ENCODE measurements at places on chromosomes 5 and 9.

GRCh38 chr5:91956738-91957137 is 573.6 kb upstream of the ARRDC3 start:
- DNase-seq = no peak

DNA sequence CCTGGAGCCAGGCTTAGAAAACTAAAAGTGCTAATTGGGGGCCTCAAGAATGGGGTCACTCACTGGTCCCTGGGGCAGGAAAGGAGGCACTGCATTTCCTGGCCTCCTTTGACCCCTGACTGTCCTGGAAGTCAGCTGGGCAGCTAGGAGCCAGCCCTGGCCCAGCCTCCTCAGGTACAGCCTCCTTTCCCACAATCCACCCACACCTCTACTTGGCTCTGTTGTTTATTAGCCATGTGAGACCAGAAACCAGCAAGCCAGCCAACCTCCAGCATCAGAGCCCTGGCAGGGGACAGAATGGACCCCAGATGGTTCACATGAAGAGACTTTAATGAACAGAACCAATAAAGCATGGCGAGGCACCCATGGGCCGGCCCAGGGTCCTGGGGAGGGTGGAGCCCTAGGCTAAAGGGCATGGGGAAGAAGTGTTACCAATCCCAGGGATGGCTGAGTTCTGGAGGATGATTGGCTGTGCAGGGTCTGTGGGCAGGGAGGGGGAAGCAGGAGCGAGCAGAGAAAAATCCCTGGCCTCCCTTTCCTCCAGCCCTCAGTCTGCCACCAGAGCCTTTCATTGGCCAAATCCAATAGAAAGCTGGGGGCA is 55.3 kb upstream of the ANGPTL2 start:
- no peak for DNase-seq

DNA sequence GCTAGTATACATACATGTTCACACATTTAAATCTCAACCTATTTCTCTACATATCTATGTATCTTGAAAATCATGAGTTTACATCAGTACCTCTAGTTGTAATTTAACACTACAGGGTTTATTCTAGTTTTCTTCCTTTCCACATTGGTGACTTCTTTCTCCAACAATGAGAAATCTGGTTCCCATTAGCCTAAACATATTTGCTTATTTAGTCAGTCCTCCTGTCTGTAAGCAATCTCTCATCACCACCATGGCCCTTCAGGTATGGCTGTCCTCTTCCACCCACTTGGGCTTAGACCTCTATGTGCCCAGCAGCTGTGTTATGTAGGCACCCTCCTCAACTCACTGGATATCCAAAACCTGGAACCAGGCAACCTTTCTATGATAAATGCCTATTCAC is 8.0 kb upstream of the SPATA31D1 start:
- DNase-seq = no peak

GRCh38 chr9:17843236-17843635 is 264.4 kb downstream of the SH3GL2 start:
- DNase-seq = no peak

GRCh38 chr5:154359221-154359573 is 86.6 kb upstream of the SAP30L start:
- no peak for DNase-seq

DNA sequence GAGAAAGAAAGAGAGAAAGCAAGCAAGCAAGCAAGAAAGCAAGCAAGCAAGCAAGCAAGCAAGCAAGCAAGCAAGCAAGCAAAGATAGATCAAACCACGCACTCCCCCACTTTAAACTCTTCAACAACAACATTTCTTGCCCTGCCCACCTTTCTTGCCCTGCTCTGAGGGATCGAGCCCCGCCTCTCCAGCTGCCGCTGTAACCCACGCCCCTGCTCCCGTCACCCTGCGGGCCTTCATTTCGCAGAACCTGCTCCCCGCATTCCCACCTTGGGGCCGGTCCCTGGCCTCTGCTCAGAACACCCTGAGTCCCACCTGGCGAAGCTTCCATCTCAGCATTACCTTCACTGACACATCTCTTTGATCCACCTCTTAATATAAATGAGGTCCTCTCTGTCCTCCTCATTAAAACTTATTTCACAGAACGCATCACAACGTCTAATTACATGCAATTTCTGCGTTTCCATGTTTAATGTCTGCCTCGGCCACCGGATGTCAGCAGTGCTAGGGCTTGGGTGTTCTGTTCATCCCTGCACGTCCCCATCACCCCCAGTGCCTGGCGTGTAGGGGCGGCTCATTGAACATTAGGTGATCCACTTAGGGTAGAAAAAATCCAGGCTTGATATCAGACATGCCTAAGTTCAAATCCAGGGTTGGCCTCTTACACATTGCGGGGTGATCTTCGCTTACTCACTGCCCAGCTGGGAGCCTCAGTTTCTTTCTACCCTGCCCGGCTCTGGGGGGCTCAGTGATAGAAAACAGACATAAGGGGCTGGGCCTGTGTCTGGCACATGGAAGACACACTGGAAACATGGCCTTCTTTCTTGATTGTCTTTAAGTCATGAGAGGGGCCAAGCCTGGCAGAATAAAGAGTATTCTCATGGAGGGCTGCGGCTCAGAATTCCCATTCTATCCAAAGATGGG is 187.6 kb downstream of the DAB2IP start:
- DNase-seq = no peak

GRCh38 chr5:68953875-68954617 is 139.8 kb upstream of the SLC30A5 start:
- no peak for DNase-seq

- DNase-seq = no peak
Measured at GRCh38 chr5:36070687-36071571, 4.2 kb upstream of the UGT3A2 start.

GRCh38 chr9:126563556-126563955 is 50.2 kb upstream of the LMX1B start:
- DNase-seq = no peak

DNA sequence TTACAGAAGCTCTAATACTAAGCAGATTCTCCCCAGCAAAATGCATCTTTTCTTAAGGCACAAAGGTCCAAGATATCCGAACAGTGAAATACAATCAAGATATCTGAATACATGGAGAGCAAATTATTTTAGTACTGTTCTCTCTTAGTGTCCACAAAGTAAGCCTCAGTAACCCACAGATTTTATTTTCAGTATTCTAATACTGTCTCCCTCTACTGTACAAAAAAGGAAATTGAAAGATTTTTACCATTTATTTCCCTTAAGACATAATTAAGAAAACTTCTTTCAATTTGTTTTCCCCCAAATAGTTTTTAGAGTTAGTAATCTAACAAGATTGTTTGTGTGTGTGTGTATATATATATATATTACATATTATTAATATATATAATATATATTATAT is 24.7 kb upstream of the NOL6 start:
- DNase-seq = no peak

DNA sequence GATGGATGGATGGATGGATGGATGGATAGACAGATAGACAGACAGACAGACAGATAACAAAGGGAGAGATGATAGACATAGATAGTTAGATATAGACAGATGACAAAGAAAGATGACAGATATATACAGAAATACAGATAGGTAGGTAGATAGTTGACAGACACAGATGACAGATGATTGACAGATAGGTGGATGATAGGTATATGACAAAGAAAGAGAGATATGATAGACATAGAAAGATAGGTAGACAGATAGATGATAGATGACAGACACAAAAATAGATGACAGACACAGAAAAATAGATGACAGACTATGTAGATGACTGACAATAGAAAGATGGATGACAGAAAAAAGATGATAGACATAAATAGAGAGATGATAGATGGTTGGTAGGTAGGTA is 200.0 kb upstream of the TAS2R1 start:
- no peak for DNase-seq

GRCh38 chr5:153352685-153353219 is 137.7 kb upstream of the GRIA1 start:
- peak; percentile 35 for DNase-seq

- no peak for DNase-seq
Measured at GRCh38 chr9:128005923-128006322, 25.1 kb upstream of the EEIG1 start.

DNA sequence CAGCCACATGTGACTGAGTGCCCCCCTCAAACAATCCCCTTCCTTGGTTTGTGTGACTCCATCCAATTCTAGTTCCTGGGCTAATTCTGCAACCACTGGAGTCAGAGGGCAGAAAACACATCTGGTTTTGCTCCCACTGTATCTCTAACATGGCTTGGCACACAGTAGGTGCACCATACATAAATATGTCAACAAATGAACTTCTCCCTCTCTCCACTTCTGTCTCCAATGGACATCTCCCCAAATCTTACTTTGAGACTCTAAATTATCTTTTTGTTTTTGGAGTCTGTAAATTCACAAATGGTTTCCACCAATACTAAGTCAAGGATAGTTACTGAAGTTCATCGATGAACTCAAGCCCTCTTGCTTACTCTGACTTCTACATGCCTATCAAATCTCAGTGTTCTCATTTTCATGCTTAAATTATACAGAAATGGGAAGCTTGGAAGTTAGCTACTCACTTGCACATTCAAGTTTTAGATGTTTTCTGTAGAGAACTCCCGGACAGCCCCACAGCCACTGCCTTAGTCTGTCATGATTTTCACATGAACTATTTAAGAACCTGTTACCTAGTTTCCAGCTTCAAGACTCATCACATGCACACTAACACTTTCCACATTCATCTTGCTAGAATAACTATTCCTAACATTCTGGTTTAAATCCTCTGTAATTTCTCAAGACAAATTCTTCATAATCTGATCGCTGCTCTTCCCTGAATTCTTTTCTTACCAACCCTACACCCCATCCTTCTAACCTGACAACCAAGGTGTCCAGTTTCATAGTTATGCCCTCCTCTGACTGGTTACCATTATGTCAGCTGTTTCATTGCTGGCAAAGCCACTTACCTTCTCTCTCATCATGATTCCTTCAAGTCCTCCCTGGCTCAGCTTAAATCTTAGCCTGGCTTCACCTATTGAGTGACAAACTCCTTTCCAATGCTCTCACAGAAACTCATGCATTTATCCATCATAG is 6.0 kb downstream of the RPL37 start:
- DNase-seq = no peak

DNA sequence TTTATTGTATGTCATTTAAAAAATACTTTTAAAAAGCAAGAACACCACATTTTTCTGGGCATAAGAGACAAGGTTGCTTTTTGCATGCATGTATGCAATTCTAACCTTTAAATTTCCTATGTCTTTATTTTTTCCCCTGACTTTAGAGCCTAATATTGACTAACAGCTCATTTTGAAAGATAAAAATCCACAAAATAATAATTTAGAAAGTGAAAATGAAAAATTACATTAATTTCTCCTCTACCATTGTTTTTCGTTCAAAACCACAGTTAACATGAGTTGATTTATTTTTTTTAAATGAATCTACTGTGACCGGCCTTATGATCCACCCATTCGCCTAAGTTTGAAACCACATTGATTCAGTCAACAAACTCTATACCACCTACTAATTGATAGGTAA is 137.5 kb upstream of the CDKN2B start:
- DNase-seq = no peak

- no peak for DNase-seq
Measured at GRCh38 chr9:92165484-92165883, 50.3 kb upstream of the SPTLC1 start.

GRCh38 chr5:39670391-39670790 is 245.6 kb upstream of the DAB2 start:
- no peak for DNase-seq

DNA sequence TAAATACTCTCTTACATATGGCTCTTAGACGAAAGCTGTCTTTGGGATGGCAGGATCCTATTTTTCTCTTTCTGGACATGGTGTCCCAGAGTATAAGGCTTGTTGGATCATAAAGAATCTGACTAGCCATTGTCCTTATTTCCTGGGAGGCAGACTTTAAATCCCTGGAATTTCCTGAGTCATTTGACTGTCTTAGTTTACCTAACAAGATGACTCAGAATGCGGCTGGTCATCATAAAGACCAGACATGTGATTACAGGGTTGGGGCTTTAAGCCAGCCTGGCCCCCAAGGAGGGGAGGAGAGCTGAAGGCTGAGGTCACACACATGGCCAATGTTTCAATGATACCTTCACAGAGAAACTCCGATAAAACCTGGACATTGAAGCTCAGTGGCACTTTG is 37.2 kb downstream of the FAM240B start:
- DNase-seq = no peak

- no peak for DNase-seq
Measured at GRCh38 chr5:71637133-71637532, 50.0 kb downstream of the MCCC2 start.

DNA sequence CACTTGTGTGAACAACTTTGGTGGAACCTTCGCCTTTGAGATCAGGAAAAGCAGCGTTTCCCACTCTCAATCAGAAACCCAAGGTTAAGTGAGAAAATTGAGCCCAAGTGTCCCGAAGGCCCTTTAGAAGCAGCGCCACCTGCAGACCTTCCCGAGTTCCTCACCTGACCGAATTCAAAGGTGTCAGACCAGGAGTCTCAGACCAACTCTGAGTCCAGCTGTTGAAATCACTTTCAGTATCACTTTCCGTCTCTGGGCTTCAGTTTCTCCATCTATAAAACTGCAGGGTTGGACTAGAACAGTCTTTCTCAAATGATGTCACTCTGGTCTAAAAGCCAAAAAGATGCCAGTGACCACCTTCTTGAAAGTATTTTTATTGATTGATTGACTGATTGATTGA is 31.7 kb upstream of the GRHPR start:
- DNase-seq = peak; percentile 27

DNA sequence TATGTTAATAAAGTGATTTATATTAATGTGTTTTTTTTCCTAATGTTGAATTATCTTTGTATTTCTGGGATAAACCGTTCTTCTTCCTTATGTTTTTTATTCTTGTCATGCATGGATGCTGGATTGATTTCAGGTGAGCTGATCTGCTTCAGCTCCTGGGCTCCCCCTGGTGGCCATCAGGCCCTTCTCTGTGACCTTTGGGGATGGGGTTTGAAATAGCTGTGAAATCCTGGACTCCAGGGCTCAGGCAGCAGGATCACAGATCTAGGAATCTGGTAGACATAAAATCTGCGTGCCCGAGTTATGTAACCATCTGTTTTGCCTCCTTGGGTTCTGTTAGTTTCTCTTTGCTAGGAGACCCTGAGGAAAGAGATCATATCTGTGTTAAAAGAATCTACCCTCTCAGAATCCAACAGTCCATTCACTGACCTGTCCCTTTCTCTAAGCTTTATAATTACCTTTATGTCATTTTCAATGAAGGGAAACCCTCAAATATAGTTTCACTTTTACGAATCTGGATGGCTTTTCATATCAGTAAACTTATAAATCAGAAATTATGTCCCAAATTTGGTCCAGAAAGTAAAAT is 12.2 kb upstream of the OR13J1 start:
- DNase-seq = peak; percentile 80

DNA sequence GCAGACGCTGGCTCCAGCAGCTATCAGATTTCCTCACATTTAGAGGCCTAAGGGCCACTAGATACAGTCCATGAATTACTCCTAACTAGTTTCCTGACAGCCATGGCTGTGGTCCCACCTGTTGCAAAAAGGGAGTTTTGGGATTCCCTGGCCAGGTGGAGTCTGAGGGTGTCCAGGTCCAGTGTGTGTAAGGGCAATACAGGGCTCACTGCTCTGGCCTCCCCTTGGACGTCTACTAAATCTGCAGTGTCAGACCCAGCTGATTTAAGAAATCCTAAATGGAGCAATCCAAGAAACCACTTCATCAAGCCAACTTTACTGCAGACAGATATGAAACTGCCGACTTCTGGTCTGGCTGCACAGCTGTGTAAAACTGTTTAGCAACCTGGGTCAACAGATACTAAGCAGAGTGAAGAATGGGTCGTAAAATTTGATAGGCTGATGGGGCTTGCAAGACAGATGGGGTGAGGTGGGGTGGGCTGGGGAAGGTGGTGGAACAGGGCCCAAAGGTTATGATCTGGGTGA is 116.4 kb downstream of the GADD45G start:
- no peak for DNase-seq
